ENCODE measurements at places on chromosomes 16 and 17.

- no peak for DNase-seq
Observed at GRCh38 chr17:80225230-80225629, 5.0 kb downstream of the SLC26A11 start.

GRCh38 chr17:34246881-34247280, 8.2 kb upstream of the CCL2 start:
- no peak for DNase-seq

GRCh38 chr17:49393491-49394255, 21.0 kb downstream of the PHB1 start:
- DNase-seq: no peak

- DNase-seq: no peak
Observed at GRCh38 chr17:45101883-45102811, 30.2 kb downstream of the PLCD3 start.

GRCh38 chr17:70230850-70231640, 61.7 kb downstream of the KCNJ2 start:
- DNase-seq: no peak
